Endothelial cell of umbilical vein (primary cell): ENCODE measurements at places on chromosomes 12 and 14.

DNA sequence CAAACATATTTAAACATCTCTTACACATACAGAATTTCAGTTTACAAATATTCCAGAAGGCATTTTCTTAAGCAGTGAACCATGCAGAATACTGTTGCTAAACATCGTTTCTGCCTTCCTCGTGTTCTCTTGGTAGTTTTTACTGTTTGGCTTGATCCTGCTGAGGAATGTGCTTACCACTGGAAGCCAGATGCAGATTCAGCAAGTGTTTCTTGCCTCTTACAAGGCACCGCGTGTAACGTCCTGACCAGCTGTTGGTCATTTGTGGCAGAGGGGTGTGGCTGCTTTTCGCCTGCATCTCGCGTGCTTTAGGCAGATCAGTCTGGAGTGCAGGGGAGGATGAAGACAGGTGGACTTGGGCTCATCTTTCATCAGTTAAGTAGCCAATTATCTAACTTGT lies 12.4 kb downstream of the EIF2B1 start:
- no peak for DNase-seq

GRCh38 chr14:92880851-92881250 lies 42.1 kb upstream of the CHGA start:
- peak; percentile 20 for DNase-seq

- DNase-seq: peak; percentile 64
Measured at GRCh38 chr12:105706321-105706972, 376.0 kb downstream of the C12orf75 start.

DNA sequence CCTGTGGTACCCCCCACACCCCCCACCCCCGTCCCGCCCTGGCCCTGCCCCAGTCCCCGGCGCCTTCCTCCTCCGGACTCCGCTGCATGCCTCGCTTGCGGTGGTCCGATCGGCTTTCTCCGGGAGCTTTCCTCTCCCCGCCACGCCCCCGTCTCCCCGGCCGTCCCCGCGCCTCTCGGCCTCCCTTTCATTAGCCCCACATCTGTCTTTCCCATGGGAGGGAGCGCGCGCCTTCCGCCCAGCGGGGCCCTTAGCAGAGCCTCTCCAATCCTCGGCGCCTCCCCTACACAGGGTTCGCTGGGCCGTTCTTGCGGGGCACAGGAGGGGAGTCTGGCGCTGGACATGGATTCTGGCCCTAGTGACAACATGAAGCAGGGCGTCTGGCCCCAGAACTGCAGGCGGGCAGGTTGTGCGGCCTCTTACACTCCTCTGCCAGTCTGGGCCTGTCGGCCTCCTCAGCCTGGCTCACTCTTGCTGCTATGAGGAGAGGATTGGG lies 1.5 kb upstream of the EFS start:
- DNase-seq: no peak

GRCh38 chr14:57380935-57381334 lies 9.5 kb upstream of the NAA30 start:
- DNase-seq: no peak

DNA sequence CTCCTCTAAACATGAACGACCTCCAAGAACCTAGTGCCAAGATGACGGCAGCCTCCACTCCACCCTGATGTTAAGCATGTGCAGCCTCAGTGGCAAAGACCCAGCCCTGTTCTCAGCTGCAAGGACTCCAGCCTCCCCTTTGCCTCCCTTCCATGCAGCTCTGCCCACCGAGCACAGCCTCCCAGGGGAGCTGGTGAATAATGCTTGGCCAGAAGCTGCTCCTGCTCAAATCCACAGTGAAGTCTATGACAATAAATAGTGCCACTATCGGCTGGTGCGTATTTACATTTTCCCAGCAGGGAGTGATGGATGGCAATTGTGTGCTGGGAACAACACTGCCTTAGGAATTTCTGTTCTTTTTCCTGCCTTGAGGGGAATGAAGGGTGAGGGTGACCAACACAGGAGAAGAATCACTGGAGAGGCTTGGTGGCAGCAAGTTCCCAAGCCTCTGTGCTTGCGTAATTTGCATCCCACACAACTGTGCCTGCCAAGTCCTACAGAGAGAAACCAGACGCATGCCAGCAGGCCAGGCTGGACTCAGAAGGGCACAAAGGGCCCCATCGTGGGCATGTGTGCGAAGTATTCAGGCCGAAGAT lies 29.9 kb upstream of the TC2N start:
- DNase-seq: peak; percentile 33

DNA sequence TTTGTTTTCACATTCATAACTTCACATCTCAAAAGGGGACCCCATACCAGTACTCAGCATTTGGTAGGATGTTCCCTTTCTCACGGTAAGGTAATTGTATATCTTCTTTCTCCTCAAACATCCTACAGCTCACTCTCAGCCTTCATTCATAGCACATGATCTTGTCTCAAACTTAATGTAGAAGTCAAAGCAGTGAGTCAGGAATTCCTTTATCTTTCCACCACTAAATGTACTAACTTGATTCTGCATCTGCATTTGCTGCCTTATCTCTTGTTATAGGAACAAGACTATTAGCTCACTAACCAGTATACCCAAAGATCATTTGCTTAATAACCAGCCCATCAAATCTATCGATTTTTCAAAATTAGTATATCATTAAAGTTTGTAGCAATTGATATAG lies 22.9 kb downstream of the CPSF2 start:
- DNase-seq: no peak

- no peak for DNase-seq
Measured at GRCh38 chr12:56994231-56994746, 12.1 kb downstream of the ZBTB39 start.

DNA sequence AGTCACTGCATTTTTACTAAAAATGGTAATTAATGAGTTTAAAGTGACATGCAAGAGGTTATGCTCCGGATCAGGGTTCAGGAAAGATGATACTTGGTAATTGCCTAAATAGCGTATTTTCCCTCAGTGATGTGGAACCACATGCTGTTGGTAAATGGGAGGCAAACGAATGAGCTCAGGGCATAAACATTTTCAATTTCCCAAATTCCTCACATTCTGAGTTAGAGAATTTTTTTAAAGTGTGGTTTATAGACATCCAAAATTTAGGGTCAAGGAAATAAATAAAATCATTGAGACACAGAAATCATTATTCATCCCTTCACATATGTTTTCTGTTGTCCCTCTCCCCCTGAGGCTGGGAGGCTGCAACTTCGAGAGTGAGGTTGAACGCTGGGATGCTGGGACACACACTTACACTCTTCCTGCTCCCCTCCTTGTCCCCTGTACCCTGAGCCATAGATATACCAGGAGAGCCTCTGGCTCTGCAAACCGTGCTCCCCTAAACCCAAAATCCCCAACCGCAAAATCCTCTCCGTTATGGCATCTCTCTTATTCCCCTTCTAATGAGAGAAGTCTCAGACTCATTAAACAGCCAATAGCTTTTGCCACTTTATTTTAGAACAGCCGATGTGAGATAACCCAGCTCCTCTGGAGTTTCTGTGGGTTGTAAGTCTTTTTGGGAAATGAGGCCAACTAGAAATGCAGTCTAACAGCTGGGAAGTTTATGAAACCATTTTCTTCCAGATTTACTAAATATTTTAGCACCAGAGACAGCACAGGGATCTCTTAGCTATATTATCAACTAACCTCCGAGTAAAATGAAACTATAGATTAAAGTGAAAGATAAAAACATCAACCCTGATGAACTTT lies 21.4 kb upstream of the ADGRD1 start:
- no peak for DNase-seq

GRCh38 chr12:96194576-96194889 lies 358 bp downstream of the ELK3 start:
- DNase-seq: no peak

- no peak for DNase-seq
Measured at GRCh38 chr12:1728824-1729223, 38.0 kb downstream of the ADIPOR2 start.

DNA sequence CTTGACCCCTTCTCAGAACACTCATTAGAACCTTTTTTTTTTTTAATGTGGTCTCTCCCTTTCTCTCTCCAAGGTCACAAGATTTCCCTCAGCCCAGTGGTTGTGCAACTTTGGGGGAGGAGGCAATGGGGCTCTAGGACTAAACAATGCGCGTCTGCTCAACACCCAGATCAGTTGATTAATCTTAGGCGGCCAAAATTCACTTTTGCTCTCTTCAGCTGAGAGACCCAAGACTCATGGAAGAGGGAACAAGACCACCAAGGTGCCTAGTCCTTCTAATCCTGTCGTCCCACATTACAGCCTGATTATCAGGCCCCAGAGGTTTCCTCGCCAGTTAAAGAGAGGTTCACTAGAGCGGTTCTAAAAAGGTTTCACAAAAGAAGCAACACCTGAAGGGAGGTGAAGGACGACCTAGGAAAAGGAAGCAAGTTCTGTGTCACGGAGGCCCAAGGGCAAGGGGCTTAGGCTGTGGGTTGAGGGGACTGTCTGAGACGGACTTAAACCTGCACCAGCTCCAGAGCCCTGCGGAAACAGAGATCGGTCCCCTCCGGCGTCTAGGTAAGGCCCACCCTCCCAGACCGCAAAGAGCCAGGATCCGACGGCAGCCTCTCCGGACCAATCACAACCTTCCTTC lies 824 bp upstream of the TARBP2 start:
- no peak for DNase-seq

DNA sequence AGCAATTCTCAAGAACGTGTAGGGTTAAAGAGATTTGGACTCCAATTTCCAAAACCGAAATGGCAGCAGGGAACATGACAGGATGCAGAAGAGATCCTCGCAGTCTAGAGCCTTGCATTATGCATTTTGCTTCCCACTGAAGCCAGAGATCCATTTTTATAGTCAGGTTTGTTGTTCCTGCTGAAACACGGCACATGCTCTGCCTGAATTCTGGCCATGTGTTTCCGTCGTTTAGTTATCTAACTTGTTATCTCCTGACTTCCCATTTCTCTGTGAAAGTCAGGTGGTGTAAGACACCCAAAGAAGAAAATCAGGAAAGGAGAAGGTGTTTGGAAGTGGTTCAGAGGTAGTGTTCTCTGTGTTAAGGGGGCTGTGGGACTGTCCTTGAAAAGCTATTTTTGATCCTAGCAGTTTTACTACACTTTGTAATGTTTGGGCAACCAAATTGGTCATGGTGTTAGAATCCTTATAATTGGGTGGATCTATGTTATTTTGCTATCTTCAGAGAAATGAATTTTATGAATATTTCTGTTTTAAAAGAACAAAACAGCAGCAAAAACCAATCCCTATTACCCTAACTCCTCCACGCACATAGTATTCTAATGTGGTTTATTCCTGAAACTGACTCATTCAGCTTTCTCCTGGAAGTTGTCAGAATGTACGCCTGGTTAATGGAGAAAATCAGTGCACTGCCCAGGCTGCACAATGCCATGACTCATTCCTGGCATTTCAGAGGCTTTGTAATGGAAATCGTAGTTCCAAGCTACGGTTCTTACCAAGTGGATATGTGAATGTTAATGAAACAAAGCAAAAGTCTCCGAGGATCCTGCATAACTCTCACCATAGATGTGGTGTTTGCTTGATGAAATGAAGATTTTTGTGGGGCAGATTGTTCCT lies 110.1 kb downstream of the SAMD4A start:
- DNase-seq: peak; percentile 96

DNA sequence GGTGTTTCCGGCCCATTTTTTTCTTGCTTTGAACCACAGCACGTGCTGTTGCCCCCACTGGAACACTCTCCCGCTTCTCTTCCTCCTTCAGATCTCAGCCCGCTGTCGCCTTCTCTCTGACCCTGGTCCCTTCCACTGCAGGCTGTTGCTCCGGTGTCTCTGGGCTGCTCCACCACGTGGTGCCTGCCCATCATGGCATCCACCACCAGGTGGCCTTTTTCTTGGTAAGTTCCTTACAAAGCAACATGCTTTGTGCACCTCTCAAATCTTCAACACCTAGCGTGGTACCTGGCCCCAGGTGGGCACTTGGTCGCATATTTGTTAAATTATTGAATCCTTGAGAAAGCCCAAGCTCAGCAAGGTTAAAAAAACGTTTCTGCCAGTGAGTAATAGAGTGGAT lies 19.1 kb downstream of the TUNAR start:
- no peak for DNase-seq

GRCh38 chr12:31003861-31004640 lies 69.6 kb upstream of the DDX11 start:
- DNase-seq: no peak

GRCh38 chr12:12353807-12354206 lies 3.1 kb upstream of the BORCS5 start:
- no peak for DNase-seq

- DNase-seq: no peak
Measured at GRCh38 chr14:74135426-74135825, 50.7 kb downstream of the LIN52 start.

GRCh38 chr14:57199921-57200320 lies 68.8 kb downstream of the EXOC5 start:
- DNase-seq: no peak

- no peak for DNase-seq
Measured at GRCh38 chr12:1552911-1553491, 41.4 kb downstream of the FBXL14 start.

GRCh38 chr12:97223419-97223818 lies 239.2 kb upstream of the RMST start:
- no peak for DNase-seq

DNA sequence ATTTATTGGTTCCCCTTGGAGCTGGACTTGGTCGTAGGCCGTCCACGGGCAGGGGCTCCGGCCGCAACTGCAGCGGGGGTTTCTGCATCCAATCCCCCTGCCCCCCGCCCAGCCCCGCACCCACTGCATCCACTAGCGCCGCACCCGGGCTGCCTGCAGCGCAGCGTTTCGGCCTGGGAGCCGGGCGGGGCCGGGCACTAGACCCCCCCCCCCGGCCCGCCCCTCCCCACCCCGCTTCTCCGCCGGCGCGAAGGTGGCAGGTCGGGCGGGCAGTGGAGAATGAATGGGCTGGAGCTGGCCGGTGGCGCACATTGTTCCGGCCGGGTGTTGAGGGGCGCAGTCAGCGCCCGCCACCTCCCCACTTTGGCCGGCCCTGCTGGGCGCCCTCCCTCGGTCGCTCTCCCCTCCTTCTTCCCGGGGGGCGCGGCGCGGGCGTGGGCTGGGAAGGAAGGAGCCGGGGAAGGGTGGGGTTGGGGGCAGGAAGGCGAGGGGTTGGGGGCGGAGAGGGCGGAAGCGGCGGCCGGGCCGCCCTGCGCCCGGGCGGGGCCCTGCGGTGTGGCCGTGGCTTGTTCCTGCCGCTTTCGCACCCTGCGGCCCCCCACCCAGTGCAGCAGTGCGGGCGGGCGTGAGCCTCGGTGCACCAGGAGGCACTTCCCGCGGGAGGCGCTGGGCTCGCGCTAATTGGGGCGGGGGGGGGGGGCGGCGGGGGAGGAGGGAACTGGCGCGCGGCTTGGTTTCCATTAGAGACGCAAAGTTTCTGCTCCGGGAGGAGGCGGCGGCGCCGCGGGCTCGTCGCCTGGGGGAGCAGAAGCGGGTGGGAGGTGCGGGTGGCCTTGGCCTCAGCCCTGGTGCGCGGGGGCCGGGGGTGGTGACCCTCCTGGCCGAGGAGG lies 841 bp downstream of the CALM1 start:
- DNase-seq: peak; percentile 43

DNA sequence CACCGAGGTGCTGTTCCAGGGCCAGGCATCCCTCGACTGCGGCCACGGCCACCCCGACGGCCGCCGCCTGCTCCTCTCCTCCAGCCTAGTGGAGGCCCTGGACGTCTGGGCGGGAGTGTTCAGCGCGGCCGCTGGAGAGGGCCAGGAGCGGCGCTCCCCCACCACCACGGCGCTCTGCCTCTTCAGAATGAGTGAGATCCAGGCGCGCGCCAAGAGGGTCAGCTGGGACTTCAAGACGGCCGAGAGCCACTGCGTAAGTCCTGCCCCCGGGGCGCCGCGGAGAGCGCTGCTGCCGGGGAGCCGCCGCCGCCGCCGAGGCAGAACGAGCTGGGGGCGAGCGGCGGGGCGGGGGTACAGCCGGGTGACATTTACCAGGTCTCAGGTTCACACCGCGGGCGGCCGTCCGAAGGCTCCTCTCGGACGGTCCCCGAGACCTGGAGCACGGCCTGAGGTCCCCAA lies 1.4 kb downstream of the PLXNC1 start:
- no peak for DNase-seq
